ENCODE measurements at places on chromosomes 16 and 17.

- peaks cover 9% of the 10 kb centered on the region for H3K36me3 ChIP-seq
- H3K4me3 ChIP-seq = peak overlapping the region; percentile 60
- H3K27ac ChIP-seq = peak overlapping the region; percentile 84
- peaks cover 35% of the 10 kb centered on the region for H3K4me1 ChIP-seq
- no peak for DNase-seq
- H3K27me3 ChIP-seq = no peaks in the 10 kb centered on the region
Measured at GRCh38 chr17:77182205-77183172, 41.7 kb downstream of the SEC14L1 start.

DNA sequence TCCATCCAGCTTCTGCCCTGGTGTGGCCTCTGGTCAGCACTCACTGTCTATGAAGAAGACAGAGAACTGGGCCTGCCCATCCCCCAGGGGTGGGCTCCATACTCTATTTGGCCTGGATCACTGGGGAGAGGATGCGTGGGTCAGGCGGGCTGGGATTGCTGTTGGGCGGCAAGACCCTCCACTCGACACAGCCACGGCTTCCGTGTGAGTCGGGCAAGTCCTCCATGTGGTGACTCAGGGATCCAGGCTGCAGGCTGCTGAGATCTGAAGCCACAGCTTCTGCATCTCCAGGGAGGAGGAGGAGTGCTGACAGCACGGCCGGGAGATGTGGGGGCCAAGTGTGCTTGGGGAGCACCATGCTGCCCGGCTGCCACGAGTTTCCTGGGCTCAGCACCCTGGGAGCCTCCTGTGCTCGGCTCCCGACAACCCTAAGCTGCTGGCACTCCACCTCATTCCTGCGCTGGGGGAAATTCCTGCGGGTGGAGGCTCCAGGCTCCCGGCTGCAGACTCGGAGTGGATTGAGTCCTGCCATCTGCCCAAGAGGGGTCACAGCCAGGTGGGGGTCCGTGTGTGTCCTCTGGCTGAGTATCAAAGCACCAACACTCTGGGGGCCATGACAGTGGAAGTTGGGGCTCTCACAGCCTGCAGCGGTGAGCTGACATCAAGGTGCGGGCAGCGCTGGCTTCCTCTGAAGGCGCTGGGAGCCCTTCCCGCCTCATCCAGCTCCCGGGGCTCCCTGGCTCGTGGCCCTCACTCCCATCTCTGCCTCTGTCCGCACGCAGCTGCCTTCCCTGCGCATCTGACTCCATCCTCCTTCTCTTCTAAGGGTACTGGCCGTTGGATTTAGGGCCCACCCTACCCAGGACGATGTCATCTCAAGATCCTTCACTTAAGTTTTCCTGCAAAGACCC is 24.4 kb upstream of the CBFA2T3 start:
- no peak for DNase-seq
- H3K27ac ChIP-seq = no peak overlapping the region
- H3K4me3 ChIP-seq = no peak overlapping the region

DNA sequence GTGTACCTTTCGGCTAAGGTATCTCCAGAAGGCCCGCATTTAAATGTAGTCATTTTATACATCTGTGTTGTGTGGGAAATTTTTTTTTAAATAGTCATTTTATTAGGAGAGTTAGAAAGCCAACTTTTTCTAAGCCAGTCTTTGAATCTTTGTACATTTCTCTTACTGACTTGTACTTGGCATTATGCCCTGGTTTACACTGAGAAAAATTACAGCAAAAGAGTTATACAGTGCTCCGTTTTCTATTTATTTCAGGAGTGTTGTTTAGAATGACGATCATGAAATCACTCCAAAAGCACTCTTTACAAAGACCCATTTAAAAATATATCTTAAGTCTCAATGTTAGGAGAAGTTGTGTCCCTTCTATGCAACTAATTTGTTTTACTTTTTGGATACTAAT is 91.8 kb downstream of the CYB561 start:
- no peaks in the 10 kb centered on the region for H3K36me3 ChIP-seq
- no peak for DNase-seq
- H3K4me1 ChIP-seq = peaks cover 5% of the 10 kb centered on the region
- no peak overlapping the region for H3K27ac ChIP-seq
- H3K27me3 ChIP-seq = no peaks in the 10 kb centered on the region
- H3K4me3 ChIP-seq = no peak overlapping the region

GRCh38 chr17:27846042-27846655 is 45.8 kb upstream of the NOS2 start:
- peak overlapping the region; percentile 62 for H3K4me3 ChIP-seq
- peaks cover 4% of the 10 kb centered on the region for H3K36me3 ChIP-seq
- peaks cover 16% of the 10 kb centered on the region for H3K4me1 ChIP-seq

- peak overlapping the region; percentile 30 for H3K27ac ChIP-seq
- H3K27me3 ChIP-seq = no peaks in the 10 kb centered on the region
- H3K4me3 ChIP-seq = no peak overlapping the region
- H3K4me1 ChIP-seq = peaks cover under 1% of the 10 kb centered on the region
Measured at GRCh38 chr17:69232650-69233049, 4.0 kb upstream of the ABCA10 start.

- DNase-seq = no peak
- H3K4me1 ChIP-seq = no peaks in the 10 kb centered on the region
- peaks cover 3% of the 10 kb centered on the region for H3K36me3 ChIP-seq
- H3K27me3 ChIP-seq = no peaks in the 10 kb centered on the region
- no peak overlapping the region for H3K27ac ChIP-seq
Measured at GRCh38 chr17:55056526-55056925, 88.0 kb downstream of the STXBP4 start.

- no peak for DNase-seq
- H3K4me3 ChIP-seq = no peak overlapping the region
- no peaks in the 10 kb centered on the region for H3K27me3 ChIP-seq
- peaks cover 20% of the 10 kb centered on the region for H3K36me3 ChIP-seq
- H3K4me1 ChIP-seq = peaks cover 22% of the 10 kb centered on the region
Measured at GRCh38 chr17:19939993-19940721, 37.5 kb downstream of the AKAP10 start.

- peaks cover 7% of the 10 kb centered on the region for H3K4me1 ChIP-seq
- H3K4me3 ChIP-seq = peak overlapping the region; percentile 84
- DNase-seq = peak; percentile 28
- H3K27me3 ChIP-seq = peaks cover 65% of the 10 kb centered on the region
Measured at GRCh38 chr17:20008242-20009051, 712 bp upstream of the SPECC1 start.

- H3K36me3 ChIP-seq = no peaks in the 10 kb centered on the region
- H3K27me3 ChIP-seq = no peaks in the 10 kb centered on the region
- no peak overlapping the region for H3K27ac ChIP-seq
- no peak overlapping the region for H3K4me3 ChIP-seq
Measured at GRCh38 chr16:72978212-72978611, 69.7 kb downstream of the ZFHX3 start.

DNA sequence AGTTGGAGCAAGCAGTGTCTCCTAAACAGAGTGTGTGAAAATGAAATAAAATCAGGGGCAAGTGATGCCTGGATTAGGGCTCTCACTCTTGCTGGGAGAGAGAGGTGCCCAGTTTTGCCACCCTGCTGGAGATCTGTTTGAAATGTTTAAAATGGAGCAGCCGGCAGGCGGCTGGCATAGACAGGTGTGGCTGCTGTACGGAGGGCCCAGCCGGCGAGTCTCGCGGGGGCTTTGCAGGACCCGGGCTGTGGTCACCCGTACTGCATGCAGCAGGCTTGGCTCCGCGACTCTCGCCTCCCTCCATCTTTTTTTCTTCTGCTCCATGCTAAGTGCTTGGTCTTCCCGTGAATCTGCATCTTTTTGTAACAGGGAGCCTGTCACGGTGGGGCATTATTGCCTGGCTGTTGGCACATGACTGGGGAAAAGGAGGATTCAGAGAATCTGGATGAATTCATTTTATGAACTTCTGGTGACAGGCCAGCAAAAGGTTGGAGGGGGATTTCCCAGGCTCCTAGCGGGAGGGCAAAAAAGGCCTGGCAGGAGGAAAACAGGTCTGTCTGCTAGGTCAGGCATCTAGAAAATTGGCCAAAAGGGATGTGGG is 1.8 kb downstream of the ZNRF1 start:
- H3K27me3 ChIP-seq = peaks cover 20% of the 10 kb centered on the region
- H3K4me3 ChIP-seq = peak overlapping the region; percentile 76
- H3K27ac ChIP-seq = no peak overlapping the region

DNA sequence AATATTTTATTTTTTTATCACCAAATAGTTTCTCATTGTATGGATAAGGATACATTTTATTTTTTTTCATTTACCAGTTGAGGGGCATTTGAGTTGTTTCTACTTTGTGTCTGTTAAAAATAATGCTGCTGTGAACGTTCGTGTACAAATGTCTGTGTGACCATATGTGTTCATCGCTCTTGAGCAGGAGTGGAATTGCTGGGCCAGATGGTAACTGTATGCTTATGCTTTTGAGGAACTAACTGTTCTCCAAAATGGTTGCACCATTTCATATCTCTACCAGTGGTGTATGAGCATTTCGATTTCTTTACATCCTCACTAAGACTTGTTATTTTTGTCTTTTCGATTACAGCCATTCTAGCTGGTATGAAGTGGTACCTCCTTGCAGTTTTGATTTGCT is 212.5 kb upstream of the N4BP1 start:
- no peaks in the 10 kb centered on the region for H3K27me3 ChIP-seq
- H3K4me1 ChIP-seq = no peaks in the 10 kb centered on the region
- DNase-seq = no peak
- H3K36me3 ChIP-seq = no peaks in the 10 kb centered on the region
- no peak overlapping the region for H3K4me3 ChIP-seq
- no peak overlapping the region for H3K27ac ChIP-seq

GRCh38 chr17:7712111-7712771 is 5.3 kb upstream of the DNAH2 start:
- H3K36me3 ChIP-seq = no peaks in the 10 kb centered on the region
- peaks cover 15% of the 10 kb centered on the region for H3K4me1 ChIP-seq
- H3K4me3 ChIP-seq = no peak overlapping the region
- no peak for DNase-seq

All from activated naive CD8-positive, alpha-beta T cell treated with anti-CD3 and anti-CD28 coated beads for 36 hours (primary cell).